ENCODE measurements at places on chromosomes 11 and 22.

- DNase-seq = no peak
Observed at GRCh38 chr22:44525941-44526778, 28.1 kb upstream of the RTL6 start.

- DNase-seq = no peak
Observed at GRCh38 chr11:96329419-96329818, 13.6 kb downstream of the MAML2 start.

- peak; percentile 27 for DNase-seq
Observed at GRCh38 chr11:97683733-97684132, 1293.9 kb downstream of the JRKL start.

DNA sequence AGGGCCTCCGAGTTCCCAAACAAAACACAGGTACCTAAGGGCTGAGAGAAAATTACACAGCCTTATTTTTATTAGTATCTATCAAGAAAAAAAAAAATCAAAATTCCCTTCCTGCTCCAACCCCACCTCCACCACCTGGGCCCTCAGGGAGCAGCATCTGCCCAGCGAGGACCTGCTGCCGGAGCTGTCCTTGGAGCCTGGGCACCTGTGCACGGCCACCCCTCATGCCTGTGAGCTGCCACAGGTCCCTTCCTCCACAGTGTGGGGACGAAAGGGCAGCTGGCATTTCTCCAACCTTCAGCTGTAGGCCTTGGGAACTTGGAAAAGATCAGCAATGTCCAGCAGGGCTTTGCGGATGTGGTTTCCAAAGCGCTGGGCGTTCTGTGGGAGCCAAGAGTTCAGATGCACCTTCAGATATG is 6.3 kb upstream of the SYCE3 start:
- DNase-seq = no peak

- DNase-seq = no peak
Observed at GRCh38 chr11:100624346-100624745, 62.7 kb upstream of the ARHGAP42 start.

DNA sequence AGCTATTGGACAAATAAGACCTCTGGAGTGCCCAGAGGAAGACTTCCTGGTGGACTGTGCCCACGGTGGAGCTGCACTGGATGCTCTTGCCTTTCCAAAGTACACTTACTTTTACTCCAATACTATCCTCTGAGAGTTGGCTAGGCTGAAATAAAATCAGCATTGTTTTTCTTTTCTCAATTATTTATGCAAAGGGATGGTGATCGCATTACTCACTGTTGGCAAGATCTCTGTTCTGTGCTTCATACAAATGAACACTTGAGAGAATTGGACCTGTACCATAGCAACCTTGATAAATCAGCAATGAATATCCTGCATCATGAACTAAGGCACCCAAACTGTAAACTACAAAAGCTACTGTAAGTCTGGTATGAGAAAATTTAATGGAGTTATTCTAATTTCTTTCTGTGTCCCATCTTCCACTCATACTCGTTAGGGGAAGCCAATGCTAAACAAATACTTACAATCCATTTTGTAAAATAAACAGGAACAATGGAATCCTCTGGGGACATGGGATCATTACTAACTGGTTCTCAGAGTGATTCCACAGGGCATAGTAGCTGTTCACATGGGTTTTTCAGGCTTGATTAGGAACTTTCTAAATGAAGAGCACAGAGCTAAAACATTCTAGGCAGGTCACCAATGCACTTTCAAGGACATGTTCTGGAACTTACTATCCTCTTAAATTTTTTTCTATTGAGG is 26.3 kb downstream of the NLRP14 start:
- DNase-seq = no peak

DNA sequence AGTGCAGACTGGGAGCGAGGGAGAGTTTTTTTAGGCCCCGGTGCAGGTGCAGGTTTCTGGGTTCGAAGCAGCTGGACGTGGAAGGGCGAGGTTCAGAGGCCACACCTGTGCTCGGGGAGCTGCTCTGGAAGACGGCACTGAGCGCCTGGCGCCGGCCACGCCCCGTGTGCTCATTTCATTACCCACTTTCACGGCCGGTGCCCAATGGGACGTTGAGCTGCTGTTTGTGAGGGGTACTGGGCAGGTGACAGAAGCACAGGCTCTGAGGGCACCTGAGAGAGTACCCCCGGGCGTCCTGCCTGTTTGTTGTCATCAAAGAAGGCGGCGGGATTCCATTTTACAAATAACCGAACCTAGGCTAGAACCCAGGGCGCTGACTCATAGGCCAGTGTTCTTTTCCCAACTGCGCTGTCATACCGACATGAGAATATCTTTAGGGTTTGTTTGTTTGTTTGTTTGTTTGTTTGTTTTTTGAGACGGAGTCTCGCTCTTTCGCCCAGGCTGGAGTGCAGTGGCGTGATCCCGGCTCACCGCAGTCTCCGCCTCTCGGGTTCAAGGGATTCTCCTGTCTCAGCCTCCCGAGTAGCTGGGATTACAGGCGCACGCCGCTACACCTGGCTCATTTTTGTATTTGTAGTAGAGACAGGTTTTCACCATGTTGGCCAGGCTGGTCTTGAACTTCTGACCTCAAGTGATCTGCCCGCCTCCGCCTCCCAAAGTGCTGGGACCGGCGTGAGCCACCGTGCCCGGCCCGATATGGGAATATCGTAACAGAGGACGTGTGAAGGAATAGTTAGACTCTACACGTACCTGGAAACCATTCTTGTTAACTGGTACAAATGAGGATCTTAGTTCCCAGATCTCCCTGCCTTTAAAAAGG is 16.6 kb upstream of the SPTBN2 start:
- no peak for DNase-seq

DNA sequence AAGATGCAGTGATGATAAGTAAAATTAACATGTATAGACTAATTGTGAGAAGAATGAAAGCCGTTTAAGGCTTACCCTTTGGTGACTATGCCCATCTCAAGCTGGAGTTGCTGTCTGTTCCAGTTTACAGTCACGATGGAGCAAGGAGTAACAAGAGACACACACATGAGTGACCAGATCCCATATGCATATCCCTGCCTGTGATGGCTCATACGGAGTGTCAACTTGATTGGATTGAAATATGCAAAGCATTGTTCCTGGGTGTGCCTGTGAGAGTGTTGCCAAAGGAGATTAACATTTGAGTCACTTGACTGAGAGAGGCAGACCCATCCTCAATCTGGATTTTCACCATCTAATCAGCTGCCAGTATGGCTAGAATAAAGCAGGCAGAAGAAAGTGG is 786.8 kb downstream of the FAM181B start:
- DNase-seq = no peak

DNA sequence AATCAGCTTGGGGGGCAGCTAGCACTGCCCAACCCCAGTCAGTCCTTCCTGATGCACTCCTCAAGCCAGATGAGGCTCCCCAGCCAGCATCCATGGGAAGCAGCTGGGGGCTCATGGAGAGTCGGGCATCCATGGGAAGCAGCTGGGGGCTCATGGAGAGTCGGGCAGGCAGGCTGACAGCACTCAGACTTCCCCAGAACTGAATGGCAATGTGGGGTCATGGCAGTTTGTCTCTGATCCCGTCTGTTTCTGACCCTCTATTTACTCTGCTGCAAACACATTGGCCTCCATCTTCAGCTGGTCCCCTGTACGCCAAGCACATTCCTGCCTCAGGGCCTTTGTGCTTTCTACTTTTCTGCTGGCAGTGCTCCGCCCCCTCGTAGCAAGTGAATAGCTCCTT is 314.8 kb downstream of the NTM start:
- DNase-seq = no peak

DNA sequence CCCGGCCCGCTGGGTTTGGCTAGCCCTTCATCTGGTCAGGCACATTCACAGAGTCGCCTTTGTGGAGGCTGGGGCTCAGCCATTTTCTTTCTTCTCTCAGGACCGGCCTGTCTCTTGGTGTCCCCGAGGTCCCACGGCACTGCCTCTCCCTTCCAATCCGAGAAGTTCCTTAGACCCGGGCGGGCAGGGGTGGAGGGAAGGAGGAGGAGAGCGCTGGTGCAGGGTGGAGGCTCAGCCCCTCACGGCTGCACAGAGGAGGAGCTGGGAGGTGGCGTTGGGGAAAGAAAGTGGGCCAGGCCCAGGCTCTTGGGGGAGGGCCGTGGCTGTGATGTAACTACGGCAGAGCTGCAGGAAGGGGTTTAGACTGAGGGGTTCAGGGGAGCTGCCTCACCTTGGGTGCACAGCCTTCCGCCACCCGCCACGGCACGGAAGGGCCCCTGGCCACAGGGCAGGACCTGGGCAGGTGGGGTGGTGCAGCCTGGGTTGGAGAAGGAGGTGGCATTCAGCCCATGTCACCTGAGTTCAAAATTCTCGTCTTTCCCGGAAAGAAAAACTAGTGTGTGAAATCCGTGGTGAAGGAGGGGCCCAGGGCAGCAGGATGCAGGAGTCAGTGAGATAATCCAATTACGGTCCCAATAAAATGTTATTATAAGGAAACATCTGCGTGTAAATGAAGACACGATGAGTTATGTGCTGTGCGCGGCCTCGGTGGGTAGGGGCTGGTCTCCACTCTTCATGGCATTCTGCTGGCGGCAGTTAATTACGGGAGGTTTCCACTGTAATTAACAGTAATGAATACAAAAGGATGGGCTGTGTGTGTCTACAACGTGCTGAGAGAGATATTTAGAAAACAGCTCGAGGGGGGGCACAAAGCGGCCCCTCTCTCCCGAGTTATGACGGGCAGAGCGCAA is 1.7 kb downstream of the BRSK2 start:
- peak; percentile 28 for DNase-seq

- DNase-seq = no peak
Observed at GRCh38 chr22:39431821-39432251, 25.0 kb upstream of the MGAT3 start.

- DNase-seq = no peak
Observed at GRCh38 chr11:12853652-12854296, 155.3 kb upstream of the RASSF10 start.

GRCh38 chr11:75345455-75346160 is 5.9 kb downstream of the ARRB1 start:
- DNase-seq = no peak

GRCh38 chr22:45246060-45246985 is 5.6 kb upstream of the KIAA0930 start:
- DNase-seq = no peak

GRCh38 chr11:86675017-86675416 is 2.6 kb upstream of the ME3 start:
- DNase-seq = no peak

- DNase-seq = no peak
Observed at GRCh38 chr11:35304900-35305460, 114.4 kb downstream of the SLC1A2 start.
